ENCODE measurements at places on chromosomes 12 and 14.

DNA sequence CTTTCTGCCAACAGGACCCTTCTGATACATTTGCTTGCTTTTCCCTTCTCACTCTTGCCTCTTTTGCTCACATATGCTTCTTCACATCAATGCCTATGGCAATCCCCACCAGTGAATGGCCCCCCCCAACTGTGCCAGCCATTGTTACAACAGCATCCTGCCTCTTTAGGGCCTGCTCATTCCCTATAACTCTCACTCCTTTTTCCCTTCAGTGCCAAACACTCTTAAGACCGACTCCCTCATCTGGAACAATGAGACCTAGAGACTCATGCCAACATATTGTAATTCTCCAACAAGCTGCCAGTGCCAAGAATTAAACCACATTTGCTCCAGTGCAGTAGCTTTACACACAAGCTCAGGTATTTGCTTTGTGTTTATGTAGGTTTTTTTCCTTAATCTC lies 189.0 kb downstream of the SOX5 start:
- no peak for DNase-seq

DNA sequence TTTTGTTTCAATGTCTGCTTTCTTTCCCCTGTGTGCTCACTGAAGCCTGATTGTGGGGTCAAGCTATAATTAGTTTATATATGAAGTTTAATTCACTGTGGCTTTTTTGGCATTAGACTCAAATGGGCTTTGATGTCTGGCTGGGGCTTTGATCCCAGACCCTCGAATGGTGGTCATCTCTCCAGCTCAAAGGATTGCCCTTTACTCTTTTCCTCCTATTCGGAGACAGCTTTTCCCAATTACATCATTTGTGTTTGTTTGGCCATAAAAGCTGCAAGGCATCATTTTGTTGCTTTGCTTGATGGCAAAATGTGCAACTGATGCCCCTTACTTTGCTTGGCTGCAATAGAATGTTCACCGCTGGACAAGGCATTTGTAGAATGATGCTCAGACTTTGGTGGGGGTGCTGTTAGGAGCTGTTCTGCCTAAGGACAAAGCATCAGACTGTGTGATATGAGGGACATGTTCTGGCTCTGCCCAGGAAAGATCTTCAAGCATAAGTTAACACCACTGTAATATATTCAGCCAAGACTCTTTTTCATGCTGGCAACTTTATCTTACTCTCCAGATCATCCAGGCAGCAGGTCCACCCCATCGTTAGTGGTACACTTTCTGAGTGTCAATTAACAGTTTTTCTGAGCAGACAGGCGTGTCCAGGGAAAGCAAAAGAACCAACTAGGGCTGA lies 3.2 kb upstream of the DACT1 start:
- DNase-seq = no peak

DNA sequence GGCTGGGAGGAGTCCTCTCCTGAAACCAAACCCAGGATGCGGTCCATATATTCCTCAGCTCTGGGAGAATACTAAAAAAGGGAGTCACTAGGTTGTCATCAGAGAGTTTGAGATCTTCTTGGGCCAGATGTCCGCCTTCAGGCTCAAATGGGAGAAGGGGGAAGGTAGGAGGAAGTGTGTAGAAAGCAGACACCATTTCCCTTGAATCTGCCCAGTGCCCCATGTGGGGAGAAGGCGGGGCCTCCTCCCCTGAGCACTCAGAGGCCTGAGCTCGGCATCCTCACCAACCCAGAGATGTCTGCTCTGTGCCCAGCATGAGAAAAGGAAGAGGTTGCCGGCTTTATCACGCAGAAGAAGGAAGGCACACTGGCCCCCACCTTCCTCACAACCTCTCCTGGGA lies 37.3 kb downstream of the LTBP2 start:
- no peak for DNase-seq

DNA sequence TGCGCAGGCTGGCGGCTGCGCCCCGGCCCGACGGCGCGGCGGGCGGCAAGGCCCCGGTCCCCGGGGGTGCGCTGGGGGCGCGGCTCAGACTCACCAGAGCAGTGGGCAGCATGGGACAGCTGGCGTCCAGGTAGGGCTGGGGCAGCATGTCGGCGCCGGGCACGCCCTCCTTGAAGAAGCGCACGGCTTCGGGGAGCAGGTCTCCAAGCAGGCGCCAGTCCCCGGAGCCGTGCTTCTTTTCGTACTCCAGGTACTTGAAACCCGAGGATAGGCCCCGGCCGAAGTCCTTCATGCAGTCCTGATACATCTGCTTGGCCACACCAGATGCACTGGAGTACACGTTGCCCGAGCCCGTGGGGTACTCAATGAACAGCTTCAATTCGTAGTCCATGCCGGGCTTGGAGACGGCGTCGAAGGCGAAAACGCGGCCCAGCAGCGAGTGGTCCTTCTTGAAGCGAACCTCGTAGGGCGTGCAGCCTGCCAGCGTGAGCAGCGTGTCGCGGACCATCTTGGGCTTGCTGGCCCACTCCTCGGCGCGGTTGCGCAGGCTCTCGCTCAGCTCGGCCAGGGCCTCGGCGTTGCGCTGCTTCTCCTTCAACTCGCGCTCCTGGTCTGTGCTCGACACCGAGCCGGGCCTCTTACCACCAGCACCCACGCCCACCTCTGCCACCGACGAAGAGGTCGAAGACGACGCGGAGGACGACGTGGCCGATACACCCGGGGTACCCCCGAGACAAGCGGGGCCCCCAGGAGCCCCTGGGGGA lies 2.2 kb downstream of the IRF2BPL start:
- no peak for DNase-seq
